ENCODE measurements at places on chromosomes 13 and 19.

DNA sequence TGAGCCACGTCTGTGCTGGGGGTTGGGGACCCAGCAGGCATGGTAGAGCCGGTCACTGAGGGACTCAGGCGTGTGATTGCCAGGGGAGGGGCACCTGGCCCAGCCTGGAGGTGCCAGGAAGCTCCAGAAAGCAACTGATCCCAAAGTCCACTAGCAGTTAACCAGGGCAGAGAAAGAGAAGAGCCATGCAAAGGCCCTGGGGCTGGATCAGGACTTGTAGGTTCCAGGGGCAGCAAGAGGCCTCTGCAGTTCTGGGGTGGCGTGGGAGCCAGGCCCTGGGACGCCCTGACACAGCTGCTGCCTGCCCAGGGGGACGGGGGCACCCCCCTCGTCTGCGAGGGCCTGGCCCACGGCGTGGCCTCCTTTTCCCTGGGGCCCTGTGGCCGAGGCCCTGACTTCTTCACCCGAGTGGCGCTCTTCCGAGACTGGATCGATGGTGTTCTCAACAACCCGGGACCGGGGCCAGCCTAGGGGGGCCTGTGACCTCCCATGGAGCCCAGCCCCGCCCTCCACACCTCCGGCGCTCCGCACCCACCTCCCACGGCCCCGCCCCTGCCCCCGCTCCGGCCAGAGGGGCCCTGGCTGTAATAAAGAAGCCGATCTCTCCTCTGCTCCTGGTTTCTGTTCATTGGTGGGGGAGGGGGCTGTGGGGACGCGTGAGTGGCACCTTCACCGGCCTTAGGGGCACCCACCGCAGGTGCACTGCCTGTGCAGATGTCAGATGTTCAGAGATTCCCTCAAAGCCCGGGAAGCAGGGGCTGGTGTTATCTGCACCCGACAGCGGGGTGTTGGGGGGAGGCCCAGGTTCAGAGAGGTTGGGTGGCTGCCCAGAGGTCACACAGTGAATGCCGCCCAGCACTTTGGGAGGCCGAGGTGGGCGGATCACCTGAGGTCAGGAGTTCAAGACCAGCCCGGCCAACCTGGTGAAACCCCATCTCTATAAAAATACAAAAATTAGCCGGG lies 4.1 kb downstream of the AZU1 start:
- no peak for DNase-seq

DNA sequence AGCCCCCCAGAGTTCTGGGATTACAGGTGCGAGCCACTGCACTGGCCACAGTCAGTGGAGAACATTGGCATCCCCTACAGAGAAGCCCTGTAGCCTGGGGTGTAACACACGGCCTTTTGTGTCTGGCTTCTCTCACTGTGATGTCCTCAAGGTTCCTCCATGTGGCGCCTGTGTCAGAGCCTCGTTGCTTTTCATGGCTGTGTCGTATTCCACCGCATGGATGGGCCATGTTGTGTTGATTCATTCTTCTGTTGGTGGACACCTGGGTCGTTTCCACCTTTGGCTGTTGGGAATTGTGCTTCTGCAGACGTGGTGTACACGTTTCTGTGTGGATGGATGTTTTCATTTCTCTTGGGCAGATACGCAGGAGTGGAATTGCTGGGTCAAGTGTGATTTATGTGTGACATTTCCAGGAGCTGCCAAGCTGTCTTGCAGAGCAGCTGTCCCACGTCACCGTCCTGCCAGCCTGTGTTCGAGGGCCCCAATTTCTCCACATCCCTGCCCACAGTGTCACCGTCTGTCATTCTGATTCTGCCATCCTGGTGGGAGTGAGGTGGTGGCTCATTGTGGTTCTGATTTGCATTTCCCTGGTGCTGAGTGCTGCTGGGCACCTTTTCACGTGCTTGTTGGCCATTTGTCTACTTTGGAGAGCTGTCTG lies 59.4 kb downstream of the KDM4B start:
- no peak for DNase-seq

DNA sequence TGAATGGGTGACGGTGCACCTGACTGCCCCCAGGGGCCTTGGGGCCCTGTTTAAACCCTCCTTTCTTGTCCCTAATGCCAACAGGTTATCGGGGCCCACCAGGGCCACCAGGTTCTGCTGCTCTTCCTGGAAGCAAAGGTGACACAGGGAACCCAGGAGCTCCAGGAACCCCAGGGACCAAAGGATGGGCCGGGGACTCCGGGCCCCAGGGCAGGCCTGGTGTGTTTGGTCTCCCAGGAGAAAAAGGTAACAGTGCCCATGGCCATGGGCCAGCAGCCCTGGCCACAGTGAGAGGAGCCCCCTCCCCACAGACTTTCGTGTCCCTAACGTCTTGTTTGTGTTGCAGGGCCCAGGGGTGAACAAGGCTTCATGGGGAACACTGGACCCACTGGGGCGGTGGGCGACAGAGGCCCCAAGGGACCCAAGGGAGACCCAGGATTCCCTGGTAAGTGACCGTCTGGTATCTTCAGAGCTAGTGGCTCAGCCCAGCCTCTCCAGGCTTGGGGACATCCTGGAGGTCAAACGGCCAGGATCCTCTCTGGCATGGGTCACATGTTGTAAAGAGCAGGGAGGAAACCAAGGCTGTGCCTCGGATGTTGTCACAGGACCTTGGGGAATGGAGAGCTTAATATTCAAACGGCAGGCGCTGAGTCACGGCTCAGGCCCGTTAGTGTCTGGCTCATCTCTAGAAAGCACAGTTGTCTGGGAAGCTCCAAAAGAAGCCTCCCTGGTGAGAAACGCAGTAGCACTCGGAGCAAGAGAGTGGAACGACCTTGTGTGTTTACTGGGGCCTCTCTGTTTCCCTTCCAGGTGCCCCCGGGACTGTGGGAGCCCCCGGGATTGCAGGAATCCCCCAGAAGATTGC lies 58.3 kb downstream of the RAB20 start:
- DNase-seq = peak; percentile 12

DNA sequence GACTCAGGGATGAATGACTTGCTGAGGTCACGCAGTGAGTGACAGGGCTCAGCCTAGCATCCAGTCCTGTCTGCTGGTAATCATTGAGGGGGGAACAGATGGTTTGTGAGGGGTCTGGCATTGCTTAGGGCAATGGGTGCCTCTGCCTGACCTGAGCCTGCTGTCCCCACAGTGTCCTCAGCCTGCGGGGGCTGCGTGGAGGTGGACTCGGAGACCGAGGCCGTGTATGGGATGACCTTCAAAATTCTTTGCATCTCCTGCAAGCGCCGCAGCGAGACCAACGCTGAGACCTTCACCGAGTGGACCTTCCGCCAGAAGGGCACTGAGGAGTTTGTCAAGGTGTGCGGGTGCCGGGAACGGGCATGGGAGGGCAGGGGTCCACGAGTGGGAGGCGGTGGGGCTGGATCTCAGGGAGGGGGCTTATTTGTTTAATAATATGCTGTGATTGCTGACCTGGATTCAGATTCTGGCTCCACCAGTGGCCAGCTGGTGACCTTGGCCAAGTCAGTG lies 2.1 kb downstream of the SCN1B start:
- DNase-seq = no peak

- peak; percentile 69 for DNase-seq
These were observed 52.0 kb upstream of the ARGLU1 start for GRCh38 chr13:106619688-106620555.

DNA sequence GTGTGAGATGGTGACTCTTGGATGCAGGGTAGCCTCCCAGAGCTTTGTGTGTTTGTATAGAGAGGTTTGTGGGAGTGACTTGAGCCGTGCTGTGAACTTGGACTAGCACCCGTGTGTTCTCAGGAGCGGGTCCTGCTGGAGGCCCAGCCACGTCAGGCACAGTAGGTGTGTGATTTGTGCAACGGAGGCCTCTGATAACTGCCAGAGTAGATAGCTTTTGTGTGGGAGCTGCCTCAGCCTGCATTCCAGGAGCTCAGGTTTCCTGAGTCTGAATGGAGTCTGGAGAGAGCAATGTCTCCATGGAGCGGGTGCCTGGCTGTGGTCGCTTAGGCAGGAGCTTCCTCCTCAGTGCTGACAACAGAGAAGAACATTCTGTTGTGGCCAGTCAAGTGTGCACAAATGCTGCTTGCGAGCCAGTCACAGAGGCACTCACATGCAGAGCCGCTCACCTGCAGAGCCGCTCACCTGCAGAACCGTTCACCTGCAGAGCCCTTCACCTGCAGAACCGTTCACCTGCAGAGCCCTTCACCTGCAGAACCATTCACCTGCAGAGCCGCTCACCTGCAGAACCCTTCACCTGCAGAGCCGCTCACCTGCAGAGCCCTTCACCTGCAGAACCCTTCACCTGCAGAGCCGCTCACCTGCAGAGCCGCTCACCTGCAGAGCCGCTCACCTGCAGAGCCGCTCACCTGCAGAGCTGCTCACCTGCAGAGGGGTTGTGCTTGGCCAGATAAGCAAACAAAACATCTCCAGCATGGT lies 32.6 kb downstream of the TFDP1 start:
- peak; percentile 72 for DNase-seq

GRCh38 chr13:42137856-42138537 lies 89.5 kb downstream of the DGKH start:
- peak; percentile 71 for DNase-seq

GRCh38 chr19:43651758-43652545 lies 12.3 kb upstream of the CADM4 start:
- DNase-seq = peak; percentile 65

- no peak for DNase-seq
These were observed 21.9 kb downstream of the AP3D1 start for GRCh38 chr19:2129486-2129885.

DNA sequence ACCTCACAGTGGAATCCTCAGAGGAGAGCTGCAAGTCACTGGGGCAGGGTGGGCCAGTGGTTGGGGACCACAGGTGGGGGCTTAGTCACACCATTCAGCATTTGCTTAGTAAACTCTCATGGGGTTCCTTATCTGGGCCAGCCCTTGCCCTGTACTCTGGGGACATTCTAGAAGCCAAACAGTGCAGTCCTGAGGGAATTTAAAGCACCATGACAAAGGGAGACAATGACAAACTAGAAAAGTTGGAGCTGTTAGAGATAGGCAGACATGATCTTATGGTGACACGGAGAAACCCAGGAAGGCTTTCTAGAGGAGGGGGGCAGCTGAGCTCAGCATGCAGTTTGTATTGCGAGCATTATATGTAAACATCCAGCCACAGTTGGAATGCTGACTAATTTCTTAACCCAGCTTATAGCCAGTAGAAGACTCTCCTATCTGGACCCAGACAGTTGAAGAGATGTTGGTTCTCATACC lies 87.6 kb downstream of the ZNF429 start:
- no peak for DNase-seq

- DNase-seq = peak; percentile 31
These were observed 62.3 kb downstream of the DOCK9 start for GRCh38 chr13:98915563-98915962.

DNA sequence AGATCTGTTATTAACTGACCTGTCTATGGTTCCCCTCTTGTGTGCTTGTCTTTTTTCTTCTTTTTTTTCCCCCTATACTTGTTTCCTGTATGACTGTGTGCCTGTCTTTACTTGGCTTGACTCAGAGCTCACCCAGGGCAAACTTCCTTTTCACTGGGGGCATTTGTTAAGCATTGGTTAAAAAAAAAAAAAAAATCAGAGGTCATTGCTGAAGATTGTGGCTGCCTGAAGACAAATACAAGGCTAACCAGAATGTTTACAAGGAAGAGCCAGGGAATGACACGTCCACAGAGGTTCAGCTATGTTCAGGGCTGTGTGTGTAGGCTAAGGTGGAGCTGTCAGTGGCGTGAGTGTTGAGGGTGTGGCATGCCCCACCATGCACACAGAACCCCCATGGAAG lies 47.1 kb downstream of the LNX2 start:
- DNase-seq = peak; percentile 75

GRCh38 chr13:21354721-21355120 lies 104.4 kb downstream of the ZDHHC20 start:
- no peak for DNase-seq

- no peak for DNase-seq
These were observed 850 bp upstream of the CERS4 start for GRCh38 chr19:8208119-8208921.

- DNase-seq = no peak
These were observed 15.3 kb upstream of the COLGALT1 start for GRCh38 chr19:17540174-17540573.

DNA sequence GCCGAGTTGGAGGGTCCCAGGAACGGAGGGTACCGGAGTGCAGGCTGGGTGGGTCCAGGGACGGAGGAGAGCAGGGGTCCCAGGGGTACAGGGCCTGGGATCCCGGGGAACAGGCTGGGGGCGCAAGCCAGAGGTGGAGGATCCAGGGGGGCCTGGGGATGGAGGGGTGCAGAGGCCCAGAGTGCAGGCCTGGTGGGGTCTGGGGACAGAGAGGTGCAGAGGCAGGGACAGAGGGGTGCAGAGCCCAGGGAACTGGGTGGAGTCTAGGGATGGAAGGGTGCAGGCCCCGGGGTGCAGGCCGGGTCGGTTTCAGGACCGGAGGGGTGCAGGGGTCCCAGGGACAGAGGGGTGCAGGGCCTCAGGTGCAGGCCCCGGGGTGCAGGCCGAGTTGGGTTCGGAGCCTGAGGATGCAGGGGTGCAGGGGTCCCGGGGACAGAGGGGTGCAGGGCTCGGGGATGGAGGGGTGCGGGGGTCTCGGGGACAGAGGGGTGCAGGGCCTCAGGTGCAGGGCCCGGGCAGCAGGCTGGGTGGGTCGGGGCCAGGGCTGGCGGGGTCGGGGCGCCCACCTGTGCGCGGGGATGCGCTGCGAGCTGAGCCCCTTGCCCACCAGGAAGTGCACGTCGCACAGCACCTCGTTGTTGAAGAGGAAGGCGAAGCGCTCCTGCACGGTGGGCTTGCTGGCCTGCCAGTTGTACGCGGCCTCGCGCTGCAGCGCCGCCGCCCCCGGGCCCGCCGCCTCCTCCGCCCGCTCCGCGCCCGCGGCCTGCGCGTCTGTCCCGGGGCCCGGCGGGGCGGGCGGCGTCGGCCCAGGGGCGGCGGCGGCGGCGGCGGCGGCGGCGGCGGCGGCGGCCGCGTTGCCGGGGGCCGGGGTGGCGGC lies 545 bp downstream of the BTBD2 start:
- no peak for DNase-seq

DNA sequence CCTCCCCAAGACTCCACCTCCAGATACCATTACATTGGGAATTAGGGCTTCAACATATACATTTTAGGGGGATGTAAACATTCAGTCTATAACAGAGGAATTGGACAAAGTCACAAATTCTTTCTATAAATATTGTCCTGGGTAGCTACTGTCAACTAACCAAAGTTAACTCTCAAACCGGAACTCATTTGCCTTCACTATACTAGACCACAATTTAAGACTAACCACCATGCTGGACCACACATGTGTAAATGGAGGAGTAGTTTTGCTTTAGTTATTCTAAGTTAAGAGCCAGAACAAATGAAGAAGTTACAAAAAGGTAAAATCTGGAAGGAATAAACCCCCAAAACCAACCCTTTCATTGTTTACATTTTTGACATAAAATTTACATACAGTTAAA lies 222.8 kb downstream of the NDFIP2 start:
- no peak for DNase-seq

DNA sequence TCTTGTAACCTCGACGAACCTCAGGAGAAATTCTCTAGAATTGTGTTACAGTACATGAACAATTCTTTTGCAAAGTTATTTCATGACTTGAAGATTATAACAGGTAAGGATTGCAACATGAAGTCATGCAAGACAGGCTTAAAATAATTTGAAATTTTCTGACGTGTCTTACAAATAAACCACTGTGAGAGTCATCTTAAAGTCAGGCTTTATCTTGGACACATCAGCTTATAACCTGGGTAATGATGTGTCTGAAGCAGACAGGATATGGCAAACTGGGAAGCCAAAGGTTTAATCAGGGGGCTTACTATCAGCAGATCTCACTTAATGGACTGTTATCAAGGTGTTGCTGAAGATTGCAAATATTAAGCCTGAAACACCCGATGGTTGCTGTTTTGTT lies 407.8 kb downstream of the KLF5 start:
- no peak for DNase-seq

Data from IMR-90 (cell line).